A673 (cell line): ENCODE measurements at places on chromosomes 6 and 20. TPM values are rescaled to one million over a fixed set of nuclear protein-coding genes. Genes with fewer than 3 reads are reported as not detected.

The MKKS gene
- 29.2 and 31.9 TPM in 2 replicates for total RNA-seq

DNA sequence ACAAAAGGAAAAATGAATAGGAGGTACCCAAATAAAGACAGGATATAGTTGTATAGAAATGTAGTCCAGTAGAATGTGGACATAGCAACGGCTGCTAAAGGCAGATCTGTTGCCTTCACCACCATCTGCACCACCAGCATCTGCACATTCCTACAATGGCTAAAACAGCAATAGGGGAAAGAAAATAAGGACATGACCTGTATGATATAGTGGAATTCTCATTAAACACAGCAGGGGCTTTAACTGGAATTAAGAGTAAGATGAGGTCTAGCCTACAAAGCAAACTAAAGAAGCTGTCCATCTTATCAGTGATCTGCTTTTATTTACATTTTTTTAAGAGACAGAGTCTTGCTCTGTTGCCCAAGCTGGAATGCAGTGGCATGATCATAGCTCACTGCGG lies 26.8 kb upstream of the SCAF8 start:
- no peaks in the 10 kb centered on the region for H3K27me3 ChIP-seq
- no peaks in the 10 kb centered on the region for H3K4me1 ChIP-seq
- no peak for DNase-seq
- H3K4me3 ChIP-seq = no peak overlapping the region
- no peaks in the 10 kb centered on the region for H3K36me3 ChIP-seq

- H3K4me3 ChIP-seq = no peak overlapping the region
- H3K27ac ChIP-seq = no peak overlapping the region
- H3K4me1 ChIP-seq = no peaks in the 10 kb centered on the region
- H3K36me3 ChIP-seq = no peaks in the 10 kb centered on the region
Observed at GRCh38 chr6:140012150-140012549, 637.7 kb upstream of the CITED2 start.

GRCh38 chr6:13357551-13358075 lies 29.3 kb upstream of the TBC1D7 start:
- no peaks in the 10 kb centered on the region for H3K36me3 ChIP-seq
- DNase-seq = no peak
- H3K27me3 ChIP-seq = no peaks in the 10 kb centered on the region
- no peak overlapping the region for H3K27ac ChIP-seq
